ENCODE measurements at places on chromosomes 6 and 20.

GRCh38 chr6:51093871-51094270 lies 275.2 kb downstream of the TFAP2B start:
- no peak for DNase-seq

GRCh38 chr20:24627926-24628325 lies 158.5 kb downstream of the SYNDIG1 start:
- no peak for DNase-seq

GRCh38 chr20:16267526-16267925 lies 305.7 kb downstream of the KIF16B start:
- DNase-seq, result no peak

GRCh38 chr6:161242113-161242512 lies 31.7 kb downstream of the AGPAT4 start:
- DNase-seq, result no peak

GRCh38 chr20:50537546-50538201 lies 27.5 kb downstream of the PTPN1 start:
- no peak for DNase-seq

DNA sequence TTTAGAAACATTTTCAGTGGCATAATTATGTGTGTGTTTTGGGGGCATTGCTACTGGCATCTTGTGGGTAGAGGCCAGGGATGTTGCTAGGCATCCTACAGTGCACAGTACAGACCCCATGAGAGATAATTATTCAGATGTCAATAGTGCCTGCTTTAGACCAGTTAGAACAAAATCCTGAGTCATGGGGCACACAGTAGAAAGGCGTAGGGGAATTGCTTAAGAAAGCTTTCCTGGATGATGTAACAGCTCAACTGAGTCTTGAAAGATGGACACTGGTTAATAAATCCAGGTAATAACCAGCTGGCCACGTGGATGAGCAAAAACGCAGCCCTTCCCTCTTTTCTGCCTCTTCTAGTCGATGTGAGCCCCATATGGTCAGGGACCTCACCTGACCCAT lies 51.1 kb downstream of the KCNB1 start:
- DNase-seq, result no peak

DNA sequence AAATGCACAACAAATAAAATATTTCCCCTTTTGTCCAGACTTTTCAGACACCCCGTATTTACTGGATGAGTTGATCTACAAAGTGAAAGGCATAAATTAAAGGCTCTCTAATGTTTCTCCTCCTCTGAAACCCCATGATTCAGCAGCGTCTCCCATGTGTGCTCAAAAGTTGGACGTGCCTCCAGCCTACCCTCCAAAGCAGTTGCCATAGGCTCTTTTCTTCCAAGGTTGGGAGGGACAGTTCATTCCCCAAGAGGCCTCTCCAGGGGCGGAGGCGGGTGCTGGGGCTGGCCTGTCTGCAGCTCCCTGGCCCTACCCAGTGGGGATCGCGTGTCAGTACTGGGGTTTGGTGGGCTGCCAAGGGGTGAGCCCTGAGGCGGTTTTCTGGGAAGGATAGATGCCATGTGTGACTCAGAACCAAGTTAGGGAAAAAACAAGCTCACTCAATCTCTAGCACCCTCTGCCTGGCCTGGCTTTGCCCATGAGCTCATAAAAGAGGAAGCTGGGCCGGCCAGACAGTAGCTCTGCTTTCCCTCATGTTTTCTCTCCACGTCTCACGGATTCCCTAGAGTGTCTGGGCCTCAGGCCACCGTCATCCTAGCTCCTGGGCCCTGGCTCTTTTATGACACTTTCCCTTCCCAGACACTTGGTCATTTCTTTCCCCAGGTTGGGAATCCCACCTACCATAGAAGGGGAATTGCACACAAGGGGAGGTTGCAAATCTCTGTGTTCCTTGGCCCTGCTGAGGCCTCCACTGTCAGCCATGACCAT lies 8.0 kb upstream of the IER3 start:
- DNase-seq, result no peak

DNA sequence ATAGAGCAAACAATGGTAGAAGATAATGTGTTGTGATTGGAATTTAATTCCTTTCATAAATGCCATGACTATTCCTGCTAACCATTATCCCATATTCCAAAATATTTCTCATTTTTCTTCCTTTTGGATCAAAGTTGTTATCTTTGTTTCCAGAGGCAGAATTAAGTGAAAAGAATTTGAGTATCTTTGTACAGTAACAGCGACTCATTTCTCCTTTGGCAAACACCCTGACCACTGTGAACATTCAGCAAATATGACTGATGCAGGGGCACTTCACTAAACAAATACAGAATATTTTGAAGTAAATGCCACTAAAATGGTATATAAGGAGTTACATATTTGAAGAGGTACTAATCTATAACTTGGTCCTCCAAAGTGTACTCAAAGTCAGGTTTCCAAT lies 105.0 kb upstream of the LAMP5 start:
- DNase-seq, result no peak

- no peak for DNase-seq
These were observed 49.2 kb downstream of the ANKRD6 start for GRCh38 chr6:89482126-89482525.

- DNase-seq, result no peak
These were observed 77.3 kb downstream of the KCNQ5 start for GRCh38 chr6:72699159-72699558.

DNA sequence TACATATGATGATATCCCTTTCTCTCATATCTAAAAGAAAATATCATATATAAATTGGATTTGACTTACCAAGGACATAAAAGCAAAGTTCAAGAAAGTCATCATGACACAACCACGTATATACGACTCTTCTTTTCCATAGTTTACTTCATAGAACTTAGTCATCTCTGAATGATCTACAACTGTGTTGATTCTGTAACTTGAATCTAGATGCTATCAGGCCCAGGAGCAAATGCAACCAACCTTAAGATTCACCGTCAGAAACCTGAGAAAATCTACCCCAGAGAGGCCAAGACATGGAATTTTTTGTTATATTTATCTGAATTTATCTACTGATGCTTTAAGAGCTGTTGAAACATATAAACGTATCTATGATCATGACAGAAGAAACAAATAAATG lies 165.6 kb downstream of the PDE10A start:
- DNase-seq, result no peak

All from D341Med (cell line).